ENCODE measurements at places on chromosomes 5 and 9.

DNA sequence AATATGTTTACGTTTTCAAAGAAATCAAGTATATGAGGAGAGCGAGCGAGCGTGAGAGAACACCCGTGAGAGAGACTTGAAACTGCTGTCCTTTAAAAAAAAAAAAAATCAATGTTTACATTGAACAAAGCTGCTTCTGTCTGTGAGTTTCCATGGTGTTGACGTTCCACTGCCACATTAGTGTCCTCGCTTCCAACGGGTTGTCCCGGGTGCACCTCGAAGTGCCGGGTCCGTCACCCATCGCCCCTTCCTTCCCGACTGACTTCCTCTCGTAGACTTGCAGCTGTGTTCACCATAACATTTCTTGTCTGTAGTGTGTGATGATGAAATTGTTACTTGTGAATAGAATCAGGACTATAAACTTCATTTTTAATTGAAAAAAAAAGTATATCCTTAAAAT, 97.0 kb downstream of the PDE6A start:
- DNase-seq = no peak

DNA sequence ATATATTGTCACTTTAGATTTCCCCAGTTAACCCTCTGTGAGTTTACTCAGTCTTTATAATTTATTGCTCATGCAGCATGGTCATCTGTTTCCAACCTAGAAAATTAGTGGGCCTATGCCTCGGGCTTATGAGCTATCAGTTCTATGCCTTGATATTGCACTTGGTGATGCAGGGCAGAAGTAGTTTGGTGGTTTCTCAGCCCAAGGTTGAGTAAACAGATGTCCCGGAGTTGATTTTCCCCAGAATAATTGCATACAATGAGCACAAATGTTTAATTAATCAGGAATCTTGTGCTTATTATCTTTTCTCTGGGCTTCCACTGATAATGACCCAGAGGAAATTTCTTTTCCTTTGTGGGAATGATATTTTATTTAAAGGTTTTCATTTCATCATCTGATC, 474.0 kb downstream of the CCDC171 start:
- DNase-seq = no peak

DNA sequence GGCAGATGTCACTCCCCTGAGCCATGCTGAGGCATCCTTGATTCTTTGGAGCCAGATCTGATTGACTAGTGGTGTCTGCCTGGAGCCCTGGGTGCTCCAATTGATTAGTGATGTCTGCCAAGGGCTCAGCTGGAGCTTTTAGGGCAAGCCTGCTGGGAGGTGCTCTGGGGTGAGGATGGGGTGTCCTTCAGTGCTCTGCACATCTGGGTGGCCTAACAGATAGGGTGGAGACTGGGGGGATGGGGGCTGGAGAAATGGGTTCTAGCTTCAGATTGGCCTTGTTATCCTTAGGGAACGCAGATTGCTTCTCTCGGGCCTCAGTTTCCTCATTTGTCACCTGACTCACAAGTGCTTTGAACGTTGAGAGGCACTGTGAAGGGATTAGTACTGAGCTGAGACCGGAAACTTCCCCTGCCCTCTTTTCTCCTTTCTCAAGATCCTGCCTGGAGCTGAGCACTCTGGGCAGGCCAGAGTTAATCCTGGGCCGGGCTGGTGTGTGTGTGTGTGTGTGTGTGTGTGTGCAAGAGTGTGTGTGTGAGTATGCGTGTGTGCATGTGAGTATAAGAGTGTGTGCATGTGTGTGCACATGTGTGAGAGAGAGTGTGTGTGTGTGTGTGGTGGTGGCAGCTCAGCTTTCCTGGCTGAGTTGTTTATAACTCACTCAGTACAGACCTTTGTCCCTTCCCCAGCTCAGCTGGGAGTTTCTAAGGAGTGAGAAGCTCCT, 5.6 kb upstream of the IER5L start:
- no peak for DNase-seq

DNA sequence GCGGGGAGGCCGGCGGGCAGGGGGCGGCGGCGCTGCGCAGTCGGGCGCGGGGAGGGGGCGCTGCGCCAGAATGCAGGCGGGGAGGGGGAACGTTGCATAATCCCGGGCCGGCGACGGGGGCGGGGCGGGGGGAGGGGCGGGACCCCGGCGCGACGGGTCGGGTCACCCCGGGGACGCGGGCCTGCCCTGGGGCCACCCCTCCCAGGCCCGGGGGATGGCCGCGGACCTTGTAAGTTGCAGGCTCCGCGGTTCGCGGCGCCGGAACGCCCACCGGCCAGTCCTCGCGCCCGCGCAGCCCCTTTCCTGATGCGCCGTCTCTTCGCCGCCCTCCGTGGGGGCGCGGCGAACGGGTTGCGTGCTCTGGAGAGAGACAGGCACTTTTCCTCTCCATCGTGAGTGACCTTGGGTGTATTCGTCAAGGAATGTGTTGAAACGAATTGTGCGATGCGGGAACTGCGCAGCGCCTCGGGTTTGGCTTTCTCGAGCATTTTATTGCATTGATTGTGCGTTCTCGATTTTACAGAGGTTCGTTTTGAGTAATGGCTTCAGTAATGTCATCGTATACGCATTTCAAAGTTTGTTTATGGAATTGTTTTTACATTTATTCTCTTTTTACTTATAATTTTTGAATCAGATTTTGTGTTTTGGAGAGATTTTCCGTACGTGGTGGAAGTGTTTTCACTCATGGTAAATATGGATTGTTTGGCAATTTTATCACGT, 802 bp downstream of the SPIN1 start:
- peak; percentile 34 for DNase-seq

DNA sequence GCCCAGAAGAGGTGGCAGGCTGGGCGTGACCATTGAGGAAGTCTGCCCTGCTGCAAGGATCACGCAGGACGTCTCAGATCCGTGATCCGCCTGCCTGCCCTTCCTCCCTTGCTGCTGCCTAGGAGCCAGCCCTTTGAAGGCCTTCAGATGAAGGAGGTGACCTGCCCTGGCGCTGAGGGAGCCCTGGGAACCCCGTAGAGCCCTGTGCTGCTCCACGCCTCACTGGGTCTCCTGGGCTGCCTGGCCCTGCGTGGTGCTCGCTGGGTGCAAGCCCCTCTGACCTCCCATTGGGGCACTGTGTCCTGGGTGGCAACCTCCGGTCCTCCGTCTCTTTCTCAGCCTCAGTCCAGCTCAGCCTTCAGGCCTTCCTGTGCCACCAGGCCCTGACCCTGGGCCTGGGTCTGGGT, 295.3 kb upstream of the IRX4 start:
- no peak for DNase-seq

GRCh38 chr9:112809351-112809848, 58.8 kb downstream of the SNX30 start:
- DNase-seq = no peak

GRCh38 chr9:138048184-138048583, 170.6 kb downstream of the CACNA1B start:
- no peak for DNase-seq

- DNase-seq = no peak
These were observed 170.7 kb downstream of the MAPKAP1 start for GRCh38 chr9:125536167-125536772.

DNA sequence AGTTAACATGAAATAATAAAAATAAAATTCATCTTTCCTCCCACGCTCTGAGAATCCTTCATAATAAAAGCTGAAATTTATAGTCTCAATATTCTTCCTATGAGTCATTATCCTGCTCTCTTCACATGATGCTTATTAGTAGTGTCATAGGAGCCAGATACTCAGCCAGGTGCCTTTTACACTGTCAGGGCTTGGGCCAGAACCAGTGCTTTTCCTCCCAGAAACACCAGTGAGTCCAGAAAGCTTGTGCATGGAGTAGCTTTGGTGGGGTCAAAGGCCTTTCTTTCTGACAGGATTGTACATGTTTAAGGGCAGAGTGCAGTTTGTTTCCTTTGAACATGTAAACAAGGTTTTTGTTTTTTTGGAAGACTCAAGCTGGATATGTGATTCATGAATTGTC, 6.8 kb downstream of the LSM11 start:
- DNase-seq = no peak

DNA sequence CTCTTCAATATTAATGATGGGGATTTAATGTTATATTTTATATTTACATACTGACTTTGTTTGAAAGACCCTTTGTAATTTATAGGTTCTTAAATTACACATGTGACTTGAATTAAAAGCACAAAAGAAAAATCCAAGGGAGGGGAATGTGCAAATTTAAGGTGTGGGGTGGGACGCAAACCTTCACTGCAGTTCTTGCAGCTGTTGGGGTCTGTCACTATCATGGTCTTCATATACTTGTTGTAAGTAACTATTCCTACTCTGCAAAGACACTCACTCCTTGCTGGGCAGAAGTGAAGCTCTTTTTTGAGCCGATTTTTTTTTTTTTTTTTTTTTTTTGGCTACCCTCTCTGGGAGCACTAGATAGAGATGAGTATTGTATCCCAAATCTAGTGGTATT, 505.3 kb downstream of the ARHGEF28 start:
- DNase-seq = no peak

GRCh38 chr9:128288273-128289004, 12.4 kb downstream of the SWI5 start:
- DNase-seq = no peak

- no peak for DNase-seq
These were observed 194.1 kb downstream of the DCP2 start for GRCh38 chr5:113170707-113171106.

GRCh38 chr9:35996358-35996970, 38.5 kb upstream of the OR2S2 start:
- DNase-seq = no peak

DNA sequence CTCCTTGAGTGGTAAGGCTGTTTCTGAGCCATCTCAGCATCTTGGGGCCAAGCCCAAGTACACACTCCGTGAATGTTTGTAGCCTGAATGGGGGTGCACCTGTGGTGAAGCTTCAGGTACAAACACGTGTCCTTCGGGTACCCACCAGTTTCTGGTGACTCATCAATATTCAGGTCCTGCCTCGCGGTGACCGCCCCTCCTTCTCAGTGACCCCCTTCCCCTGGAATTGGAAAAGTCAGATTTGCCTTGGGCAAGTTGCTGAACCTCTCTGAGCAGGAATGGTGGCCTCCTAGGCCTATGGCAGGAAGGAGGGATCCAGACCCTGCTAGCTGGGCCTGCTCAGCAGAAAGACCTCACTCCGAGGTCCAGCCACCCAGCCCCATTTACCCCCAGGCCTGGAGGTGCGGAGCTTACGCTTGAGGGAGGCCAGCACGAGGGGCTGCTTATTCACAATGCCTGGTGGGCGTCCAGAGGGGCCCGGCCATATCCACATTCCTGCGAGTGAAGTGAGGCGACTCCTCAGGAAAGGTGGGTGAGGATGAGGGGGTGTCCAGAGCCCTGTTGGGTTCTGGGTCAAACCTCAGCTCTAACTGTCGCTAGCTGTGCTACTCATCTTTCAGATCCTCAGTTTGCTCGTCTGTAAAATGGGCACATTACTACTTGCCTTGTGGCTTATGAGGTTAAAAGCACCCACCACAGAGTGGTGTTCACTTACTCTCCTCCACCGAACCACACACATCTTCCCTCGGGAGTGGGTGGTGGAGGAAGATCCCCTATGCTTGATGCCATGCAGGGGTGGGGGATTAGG, 7.0 kb downstream of the ADGRD2 start:
- no peak for DNase-seq

DNA sequence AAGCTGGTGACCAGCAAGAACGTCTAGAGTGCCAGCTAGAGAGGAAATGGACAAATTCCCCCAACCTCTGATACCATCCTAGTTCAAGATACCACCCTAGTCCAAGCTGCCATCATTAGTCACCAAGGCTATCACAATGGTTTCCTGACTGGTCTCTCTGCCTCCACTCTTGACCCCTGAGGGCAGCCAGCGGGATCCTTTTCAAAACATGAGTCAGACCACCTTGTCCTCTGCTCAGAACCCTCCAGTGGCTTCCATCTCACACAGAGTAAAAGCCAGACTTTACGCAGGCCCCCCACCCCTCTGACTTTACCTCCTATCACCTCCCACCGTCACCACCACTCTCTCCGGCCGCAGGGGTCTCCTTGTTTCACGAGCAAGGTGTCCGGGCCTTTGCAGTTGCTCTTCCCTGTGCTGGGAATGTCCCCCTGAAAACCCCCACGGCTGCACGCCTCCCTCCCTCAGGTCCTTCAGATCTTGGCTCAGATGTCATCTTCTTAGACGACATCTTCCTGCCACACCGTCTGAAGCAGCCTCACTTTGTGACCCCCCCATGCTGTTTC, 42.2 kb upstream of the FBXW11 start:
- no peak for DNase-seq

DNA sequence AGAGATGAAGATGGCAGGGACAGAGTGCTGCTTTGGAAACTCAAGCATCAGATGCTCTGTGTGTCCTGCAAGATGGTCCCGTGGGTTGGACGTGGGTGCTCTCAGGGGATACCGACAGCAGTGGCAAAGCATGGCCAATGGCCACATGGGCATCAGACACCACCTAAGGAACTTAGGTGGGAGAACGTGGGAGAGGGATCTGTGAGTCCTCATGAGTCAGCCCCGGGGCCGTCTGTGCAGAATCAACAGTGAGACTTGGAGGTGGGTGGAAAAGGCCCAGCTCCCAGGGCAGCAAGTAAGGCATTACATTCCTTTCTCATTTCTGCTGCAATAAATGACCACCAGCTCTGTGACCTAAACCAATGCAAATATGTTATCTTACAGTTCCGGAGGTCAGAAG, 77.0 kb downstream of the RAD23B start:
- no peak for DNase-seq

- no peak for DNase-seq
These were observed 24.2 kb downstream of the P4HA2 start for GRCh38 chr5:132203464-132203818.

DNA sequence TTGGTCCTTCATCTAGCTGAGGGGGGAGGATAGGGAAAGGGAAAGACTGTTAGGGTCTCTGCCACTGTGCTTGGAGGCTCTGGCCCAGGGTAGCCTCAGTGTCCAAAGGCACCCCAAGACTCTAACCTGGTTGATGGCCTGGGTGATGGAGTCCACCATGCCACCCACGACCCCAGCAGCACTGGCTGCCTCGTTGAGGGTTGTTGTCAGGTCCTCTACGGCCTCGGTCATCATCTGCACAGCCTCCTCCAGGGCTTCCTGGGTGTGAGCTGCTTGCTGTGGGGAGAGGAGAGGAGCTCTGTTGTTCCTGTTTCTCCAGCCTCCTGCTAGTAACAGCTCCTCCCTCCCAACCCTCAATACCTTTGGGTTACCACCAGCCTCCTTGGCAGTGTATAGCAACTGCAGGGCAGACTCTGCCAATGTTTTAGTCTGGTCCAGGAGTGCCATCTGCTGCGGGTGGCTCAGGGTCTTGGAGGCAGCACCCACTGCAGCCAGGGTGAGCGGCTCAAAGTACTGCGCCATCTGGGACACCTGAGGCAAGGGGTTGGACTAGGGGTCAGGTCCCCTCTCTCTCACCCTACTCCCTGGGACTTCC, 16.2 kb upstream of the TPM2 start:
- DNase-seq = no peak

- DNase-seq = no peak
These were observed 18.5 kb downstream of the C9orf85 start for GRCh38 chr9:71929791-71930440.

DNA sequence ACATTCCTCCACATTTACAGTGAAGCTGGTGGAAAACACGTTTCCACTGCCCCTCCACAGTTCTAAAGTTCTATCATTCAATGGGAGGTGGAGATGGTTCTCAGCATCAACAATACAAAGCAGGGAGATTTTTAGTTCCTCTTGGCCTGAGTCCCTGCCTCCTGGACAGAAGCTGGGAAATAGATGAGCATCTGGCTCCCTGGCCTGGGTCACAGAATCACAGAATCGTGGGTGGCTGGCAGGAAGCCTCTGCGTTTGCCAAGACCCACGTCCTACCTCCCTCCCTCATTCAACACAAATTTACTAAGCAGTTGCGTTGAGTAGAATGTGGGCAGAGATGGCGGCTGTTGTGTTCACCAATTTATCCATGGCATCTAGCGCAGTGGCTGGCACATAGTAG, 5.2 kb upstream of the PPARGC1B start:
- no peak for DNase-seq

Data from NCI-H1417 (cell line).